ENCODE measurements at places on chromosomes 16 and 17.

DNA sequence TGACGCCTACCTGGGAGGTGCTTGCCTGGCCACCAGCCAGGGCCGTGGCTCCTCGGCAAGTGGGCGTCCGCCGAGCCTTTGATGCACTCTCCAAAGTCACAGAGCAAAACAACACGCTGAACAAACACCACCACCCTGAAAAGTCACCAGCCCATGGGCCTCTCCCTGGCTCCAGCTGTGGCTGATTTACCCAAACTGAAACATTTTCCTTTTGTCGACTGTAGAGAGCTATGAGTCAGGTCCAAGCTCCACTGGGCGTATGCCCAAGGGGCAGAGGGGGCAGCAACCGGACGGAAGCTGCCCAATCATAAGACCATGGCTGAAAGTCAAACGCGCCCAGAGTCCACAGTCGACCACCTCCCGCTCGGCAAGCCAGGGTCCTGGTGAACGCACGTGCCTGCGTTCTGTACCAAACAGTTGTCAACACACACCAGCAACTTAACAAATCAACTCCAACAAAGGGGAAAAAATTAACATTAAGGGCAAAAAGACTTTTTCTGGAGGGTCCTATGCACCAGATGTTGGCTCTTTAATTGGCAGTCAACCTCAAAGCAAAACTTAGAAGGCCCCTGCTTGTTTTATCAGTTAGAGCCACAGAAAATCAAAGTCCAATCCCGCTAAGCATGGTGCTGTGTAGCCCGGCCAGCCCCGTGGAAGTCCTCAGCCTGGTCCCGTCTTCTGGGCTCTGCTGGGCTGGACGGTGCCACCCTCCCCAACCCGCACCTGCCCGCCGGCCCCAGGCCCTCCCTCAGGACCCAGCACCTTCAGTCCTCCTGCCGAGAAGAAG, 47.3 kb downstream of the TBC1D16 start:
- DNase-seq = no peak

DNA sequence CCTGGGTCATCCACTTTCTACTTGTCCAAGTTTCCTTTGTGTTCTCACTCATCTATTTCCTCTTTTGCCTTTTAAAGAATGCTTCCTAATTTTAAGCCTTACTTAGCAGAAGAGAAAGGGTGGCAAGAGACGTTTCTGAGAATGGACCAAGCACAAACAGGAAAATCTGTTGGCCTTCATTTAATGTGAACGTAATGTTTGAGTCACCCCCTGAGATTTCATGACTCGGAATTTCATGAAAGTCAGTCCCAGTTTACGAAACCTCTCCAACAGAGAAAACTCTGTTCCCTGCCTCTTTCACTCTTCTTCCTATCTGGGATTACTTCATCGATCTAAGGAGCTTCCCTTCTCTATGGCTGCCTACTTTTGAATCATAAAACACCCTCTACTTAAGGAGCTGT, at the start of gene CD300E:
TSS of gene CD300E (minus strand) at position 46 of the 401 bp plus-strand sequence. CDS start 117 bp downstream, outside the sequence.
- DNase-seq = no peak

GRCh38 chr17:59151591-59151990, 3.4 kb downstream of the SKA2 start:
- no peak for DNase-seq

DNA sequence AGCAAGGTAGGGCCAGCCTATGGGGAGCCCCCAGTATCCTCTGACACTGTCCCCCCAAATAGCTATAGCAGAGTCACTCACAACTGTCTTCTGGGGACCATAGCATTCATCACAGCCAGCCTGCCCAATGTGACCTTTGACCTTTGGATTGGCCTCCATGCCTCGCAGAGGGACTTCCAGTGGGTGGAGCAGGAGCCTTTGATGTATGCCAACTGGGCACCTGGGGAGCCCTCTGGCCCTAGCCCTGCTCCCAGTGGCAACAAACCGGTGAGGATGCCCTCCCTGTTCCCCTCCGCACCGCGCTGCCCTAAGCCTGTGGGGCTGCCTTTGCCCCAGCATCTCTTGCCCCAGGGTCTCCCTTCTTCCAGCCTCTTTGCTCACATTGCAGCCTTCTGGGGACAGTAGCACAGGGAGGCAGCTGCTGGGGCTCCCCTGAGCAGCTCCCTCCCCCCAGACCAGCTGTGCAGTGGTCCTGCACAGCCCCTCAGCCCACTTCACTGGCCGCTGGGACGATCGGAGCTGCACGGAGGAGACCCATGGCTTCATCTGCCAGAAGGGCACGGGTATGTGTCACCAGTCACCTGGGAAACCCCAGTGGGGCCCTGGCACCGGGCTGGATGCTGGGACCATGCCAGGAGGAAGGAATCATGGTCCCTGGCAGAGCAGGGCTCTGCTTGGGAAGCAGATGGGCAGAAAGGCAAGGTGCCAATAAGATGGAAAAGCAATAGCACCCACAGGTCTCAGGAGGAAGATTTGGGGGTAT, 61.1 kb downstream of the MRC2 start:
- DNase-seq = no peak

GRCh38 chr17:28272166-28272565, 46.8 kb upstream of the TMEM97 start:
- no peak for DNase-seq

DNA sequence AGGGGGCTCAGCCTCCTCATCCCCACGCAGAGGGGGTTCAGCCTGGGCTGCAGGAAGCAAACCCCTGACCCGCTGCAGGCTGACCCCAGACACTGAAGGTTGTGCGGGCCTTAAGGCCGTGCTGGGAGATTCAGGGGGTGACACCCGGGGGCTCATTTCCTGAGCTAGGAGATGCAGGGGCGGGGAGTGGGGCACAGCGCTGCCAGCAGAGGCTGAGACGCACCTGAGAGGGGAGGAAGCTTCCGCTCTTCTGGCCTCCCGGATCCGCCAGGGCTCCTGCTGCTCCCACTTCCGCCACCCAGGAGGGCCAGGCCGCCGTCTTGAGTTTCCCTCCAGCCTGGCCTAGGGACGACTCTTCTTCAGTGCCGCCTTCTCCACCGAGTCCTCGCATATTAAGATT, 173.2 kb upstream of the FOXF1 start:
- DNase-seq = no peak

DNA sequence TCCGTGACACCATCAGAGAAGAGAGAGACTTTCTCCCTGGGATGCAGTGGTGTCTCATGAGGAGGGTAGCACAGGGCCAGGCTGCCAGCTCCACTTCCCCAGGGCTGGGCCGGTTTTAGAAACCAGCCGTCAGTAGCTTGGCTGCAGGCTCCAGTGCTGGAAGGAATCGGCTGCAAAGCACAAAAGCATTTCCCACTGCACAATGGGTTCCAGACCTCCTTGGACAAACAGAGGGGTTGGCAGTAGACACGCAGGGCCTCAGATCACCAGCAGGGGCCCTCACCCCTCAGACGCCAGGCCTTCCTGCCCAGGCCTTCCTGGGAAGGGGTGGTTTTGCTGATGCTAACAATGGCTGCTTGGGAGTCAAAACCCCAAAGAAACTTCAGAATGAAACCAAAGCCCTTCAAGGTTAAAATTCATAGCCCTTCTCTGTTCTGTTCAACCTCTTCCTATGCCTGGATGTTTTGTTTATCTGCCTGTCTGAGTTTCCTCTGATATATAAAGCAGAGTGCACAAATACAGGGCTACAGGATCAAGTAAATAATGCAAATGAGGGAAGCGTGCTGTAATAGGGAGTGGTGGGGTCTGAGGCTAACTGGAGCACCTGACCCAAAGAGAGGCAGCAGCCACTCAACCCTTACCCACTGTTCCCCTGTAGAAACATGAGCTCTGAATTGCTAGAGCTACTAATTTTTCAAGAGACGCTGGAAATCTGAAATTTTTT, 26.2 kb downstream of the TEKT5 start:
- no peak for DNase-seq

DNA sequence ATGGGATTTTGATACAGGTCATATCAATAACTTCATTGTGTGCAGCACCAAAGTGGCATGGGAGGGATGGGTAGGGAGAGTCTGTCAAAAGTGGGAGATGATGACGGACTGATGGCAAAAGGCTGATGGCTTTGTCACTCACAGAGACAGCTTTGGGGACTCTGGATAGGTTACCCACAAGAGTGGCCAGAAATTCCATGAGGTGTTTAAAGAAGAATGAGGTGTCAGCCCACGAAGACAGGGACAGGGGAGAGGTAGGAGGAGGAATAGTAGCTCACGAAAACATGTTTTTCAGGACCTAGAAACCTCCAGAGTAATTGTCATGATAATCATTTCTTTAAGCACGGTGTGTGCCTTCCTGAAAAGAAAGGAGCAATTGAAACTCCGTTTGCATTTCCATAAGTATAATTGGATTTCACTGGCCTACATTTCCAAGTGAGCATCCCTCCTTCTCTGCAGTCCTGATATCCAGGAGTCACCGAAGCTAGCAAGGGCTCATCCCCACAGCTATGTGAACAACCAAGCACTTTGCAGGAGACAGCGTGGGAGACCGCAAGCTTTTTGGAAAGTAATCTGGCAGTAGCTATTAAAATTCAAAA, 60.0 kb downstream of the HSD17B2 start:
- DNase-seq = no peak

- no peak for DNase-seq
Measured at GRCh38 chr16:13099822-13100221, 198.4 kb downstream of the SHISA9 start.

- no peak for DNase-seq
Measured at GRCh38 chr16:55559233-55559632, 7.3 kb upstream of the CAPNS2 start.

GRCh38 chr17:70702683-70703255, 533.4 kb downstream of the KCNJ2 start:
- DNase-seq = no peak

DNA sequence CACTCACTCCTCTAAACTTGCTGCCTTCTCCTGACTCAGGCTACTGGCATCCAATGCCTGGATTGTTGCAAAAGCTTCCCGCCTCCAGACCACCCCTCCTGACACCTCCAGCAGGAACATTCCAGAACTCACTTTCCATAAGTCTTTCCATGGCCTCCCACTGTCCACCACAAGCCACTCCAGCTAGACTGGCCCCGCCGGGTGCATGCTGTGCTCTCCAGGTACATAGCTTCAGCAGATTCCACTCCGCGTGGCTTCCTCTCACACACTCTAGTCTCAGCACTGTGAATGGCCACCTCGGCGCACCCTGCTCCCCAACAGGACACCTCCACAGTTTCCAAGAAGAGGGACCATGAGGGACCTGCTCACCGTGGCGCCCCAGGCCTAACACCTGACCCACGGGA, 25.9 kb upstream of the FAAP100 start:
- DNase-seq = no peak

DNA sequence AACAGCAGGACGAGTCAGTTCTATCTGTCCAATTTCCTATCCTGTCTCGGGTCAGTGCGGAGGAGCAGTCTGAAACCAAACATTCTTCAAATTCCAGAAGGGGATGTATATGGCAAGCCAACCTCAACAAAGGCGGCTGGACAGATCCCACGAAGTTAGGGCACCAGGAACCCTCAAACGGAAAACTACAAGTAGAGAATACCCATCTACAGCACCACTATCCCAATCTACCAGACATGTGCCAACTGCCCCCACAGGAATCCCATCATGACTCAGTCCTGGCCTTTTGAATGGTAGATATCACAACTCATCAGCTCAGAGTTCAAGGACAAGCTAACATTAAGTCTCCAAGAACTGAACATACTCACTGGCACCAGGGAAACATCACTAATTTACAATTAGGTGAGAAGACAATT, 2.3 kb downstream of the NAT9 start:
- no peak for DNase-seq

DNA sequence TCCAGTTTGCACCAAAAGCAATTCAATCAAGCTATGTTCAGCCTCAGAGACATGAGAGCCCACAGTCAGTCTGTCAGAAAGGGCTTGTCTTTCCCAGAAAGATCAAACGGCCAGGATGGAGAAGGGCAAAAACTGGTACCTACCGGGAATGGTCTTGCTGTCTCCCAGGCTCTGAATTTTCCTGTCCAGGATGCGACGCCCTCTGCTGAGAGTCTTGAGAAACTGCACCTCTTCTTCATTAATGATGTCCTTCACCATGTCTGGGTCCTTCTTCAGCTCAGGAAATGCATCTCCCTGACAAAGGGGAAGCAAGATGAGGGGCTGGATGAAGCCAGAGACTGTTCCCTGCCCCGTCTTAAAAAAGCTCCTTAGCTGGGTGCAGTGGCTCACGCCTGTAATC, 15.8 kb upstream of the EXOSC6 start:
- no peak for DNase-seq

- DNase-seq = no peak
Measured at GRCh38 chr16:4135537-4135936, 19.3 kb upstream of the ADCY9 start.

- DNase-seq = no peak
Measured at GRCh38 chr17:12247761-12248160, 227.1 kb downstream of the MAP2K4 start.

DNA sequence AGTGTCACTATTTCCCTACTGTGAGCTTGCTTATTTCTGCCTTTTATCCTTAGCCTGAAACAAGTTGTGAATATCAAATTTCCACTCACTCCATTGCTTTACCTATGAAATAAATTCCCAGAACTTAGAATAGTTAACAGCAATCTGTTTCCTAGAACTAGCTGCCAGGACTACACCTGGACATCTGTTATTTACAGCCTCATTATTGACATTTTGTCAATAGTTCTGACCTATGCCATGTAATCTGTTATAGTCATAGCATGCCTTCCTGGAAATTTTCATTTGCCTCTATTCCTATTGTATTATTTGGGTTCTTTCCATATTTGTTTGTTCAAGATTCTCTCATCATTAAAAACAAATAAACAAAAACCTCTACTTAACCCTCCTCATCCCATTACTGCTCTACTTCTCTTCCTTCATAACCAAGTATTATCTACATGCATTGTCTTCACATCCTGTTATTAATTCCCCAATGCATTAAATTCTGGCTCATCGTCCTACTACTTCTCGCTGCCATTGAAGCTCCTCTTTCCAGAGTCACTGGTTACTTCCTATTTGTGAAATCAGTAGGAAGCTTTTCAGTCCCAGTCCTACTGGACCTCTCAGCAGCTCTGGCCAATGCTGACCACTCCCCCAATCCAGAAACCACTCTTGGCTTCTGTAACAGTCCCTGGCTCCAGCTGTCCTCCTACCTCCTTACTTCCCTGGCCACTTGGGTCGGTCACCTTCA, 55.3 kb downstream of the PIGL start:
- DNase-seq = no peak

DNA sequence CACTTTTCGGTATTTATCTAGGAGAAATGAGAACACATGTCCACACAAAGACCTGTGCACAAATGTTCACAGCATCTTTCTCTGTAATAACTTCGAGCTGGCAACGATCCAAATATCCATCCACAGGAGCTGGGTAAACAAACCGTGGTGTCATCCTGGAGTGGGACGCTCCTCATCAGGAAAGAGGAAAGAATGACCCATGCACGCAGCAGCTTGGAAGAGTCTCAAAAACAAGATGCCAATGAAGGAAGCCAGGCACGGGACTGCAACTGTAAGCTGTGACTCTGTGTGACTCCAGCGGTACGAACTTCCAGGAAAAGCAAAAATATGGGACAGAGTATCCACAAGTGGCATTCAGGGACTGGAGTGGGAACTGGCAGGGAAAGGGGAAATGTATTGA, 36.7 kb upstream of the CIBAR2 start:
- DNase-seq = no peak
